ENCODE measurements at places on chromosomes 7 and 10. TPM values are rescaled to one million over a fixed set of nuclear protein-coding genes. Genes with fewer than 3 reads are reported as not detected.

- DNase-seq, result no peak
Observed at GRCh38 chr7:31095286-31096197, 43.4 kb downstream of the ADCYAP1R1 start.

DNA sequence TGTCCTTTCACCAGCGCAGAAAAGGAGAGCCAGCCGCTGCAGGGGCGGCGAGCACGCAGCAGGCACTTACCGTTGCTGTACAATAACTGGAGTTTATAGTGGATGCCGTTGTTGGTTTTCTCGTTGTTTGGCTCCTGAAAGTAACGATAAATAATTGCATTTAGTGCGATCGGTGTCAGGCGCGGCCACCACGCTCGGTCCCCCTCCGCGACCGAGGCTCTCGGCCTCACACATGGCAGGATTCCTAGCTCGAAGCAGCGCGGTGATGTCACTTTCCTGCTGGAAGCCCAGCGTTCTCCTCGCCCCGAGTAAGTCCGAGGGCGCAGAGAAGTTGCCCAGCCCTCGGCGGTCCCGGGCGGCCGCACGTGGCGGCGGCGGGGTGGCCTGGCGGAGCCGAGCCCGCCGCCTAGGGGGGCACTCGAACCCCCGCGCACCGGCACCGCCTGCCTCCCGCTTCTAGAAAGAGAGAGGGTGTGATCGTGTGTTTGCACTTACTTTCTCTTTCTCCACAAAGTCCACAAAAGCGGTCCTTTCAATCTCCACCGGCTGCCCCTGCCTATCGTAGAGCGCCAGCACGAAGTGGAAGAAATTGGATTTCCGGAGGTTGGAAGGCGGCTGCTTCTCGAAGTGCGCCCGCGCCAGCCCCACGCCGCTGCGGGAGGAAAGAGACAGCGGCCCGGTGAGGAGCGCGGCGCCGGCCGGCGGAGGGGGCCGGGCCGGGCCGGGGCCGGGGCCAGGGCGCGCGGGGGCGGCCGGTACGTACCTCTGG, 1.0 kb downstream of the EBF3 start:
- peak; percentile 63 for DNase-seq

DNA sequence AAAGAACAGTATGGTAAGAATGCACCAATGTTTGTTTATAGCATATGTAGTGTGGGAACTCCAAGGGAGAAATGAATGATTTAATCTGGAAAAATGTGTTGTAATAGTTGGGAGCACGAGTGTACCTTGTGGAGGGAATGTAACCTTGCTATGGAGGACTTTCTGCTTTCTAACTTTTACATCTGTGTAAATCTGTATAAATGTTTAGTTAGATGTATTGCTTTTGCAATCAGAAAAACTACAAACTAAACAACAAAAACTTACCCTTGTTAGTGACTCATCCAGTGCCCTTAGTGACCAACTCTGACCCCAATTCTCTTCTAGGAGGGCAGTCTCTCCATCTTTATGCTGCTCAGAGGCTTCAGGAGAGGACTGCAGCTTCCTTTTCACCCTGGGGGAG, 89.3 kb downstream of the CCNY start:
- DNase-seq, result no peak

DNA sequence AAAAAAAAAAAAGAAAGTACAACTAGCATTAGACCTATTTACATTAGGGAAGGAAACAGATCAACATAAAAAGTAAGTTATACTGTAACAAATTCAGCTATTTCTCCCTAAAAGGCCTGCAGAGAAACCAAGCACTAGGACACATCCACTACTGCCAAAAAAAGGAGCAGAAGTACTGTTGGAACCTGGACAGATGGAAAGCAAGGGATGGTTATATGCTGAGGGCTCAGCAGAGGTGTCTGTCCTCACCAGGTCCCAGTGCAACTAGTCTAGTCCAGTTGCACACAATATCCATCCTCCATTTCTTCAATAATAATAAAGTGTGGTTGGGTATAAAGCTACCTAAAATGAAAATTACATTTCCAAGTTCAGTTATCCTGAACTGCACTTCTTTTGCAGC, 103.2 kb upstream of the IFRD1 start:
- no peak for DNase-seq

DNA sequence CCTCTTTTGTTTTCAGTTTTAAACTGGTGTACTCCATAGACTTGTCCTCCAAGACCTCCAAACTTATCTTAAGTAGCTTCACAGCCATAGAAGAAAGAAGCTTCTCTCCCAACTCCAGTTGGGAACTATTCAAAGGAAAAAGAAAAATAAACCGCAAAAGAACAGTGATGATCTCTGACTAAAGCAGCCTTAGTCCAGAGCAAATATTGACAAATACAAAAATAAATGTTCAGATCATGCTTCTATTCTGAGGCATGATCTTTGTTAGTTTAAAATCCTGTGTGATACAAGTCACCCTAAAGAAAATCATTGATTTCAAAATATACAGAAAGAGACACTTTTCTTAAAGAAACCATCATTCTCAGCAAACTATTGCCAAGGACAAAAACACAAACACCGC, 373.0 kb upstream of the SMIM30 start:
- DNase-seq, result no peak

CASP7 gene
- total RNA-seq, result 22.7 TPM

GRCh38 chr10:15345450-15345849, 25.6 kb downstream of the FAM171A1 start:
- no peak for DNase-seq
